ENCODE measurements at places on chromosomes 1 and 21.

DNA sequence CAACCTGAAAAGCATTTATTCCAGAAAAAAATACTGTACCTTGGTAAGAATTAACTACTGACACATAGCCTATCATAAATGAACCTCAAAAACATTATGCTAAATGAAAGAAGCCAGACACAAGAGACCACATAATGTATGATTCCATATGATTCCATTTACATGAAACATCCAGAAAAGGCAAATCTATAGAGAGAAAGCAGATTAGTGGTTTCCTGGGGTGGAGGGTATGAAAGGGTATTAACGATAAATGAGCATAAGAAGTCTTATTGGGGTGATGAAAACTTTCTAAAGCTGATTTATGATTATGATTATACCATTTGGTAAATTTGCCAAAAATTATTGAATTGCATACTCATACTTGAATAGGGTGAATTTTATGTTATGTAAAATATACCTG, 10.3 kb upstream of the COL6A2 start:
- DNase-seq: no peak

DNA sequence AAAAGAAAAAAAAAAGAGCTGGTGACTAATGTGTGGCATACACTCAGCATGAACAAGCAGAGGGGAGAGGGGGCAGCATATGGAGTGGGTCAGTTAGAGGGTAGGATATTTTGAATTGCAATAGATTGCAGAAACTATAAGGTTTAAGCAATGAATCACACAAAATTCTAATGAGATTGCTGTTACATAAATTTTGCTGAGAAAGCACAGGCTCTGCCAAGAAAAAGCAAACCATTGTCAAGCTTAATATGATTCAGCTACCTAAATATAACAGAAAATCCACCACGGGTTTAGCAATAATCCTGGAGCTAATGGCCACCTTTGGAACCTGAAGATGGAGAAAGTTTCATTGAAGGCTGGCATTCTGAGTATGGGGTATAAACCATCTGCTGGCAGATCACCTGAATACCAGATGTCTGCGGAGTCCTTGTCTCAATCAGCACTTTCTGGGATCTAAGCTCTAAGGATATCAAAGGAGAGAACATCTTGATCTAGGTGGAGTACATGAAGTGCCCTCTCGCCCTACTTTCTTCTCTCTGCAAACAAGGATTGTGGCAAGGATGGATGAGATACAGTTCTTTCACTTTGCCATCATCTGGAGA, 30.3 kb upstream of the ANGPTL7 start:
- DNase-seq: peak; percentile 31

GRCh38 chr1:10669570-10669969, 126.9 kb downstream of the CASZ1 start:
- no peak for DNase-seq

DNA sequence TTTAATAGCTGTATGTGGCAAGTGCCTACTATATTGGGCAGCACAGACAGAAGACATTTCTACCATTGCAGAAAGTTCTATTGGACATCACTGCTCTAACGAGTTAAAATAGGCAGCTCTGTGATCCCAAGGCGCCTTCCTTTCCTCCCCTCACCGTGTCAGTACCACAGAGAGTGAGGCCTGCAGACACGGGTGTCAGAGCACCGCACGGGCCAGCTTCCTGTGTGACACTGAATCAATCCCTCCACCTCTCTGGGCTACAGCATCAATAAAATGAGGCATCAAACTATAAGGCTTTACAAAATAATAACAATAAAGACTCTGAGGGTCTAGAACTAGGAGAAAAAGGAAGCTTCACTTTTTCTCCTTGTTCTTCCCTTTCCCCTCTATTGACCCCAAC, 246.7 kb downstream of the FOXD2 start:
- DNase-seq: no peak
